Vagina (tissue), 2 donors: ENCODE measurements at places on chromosomes 4 and X.
A peak's percentile ranks its signal among the peaks of the same experiment; 100 is the strongest.

DNA sequence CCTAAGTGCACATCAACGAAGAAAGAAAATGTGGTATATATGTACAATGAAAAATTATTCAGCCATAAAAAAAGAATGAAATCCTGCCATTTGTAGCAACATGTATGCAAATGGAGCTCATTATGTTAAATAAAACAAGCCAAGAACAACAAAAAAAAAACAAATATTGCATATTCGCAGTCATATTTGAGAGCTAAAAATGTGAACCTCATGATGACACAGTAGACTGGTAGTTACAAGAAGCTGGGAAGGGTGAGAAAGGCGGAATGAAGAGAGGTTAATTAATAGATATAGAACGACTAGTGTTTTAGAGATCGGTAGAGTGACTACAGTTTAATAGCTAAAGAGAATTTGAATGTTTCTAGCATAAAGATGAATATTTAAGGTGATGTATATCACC is 89.2 kb downstream of the PDS5A start:
- no peaks in the 10 kb centered on the region for H3K27me3 ChIP-seq
- H3K4me1 ChIP-seq = no peaks in the 10 kb centered on the region
- no peaks in the 10 kb centered on the region for H3K36me3 ChIP-seq
- no peak overlapping the region for H3K4me3 ChIP-seq
- H3K27ac ChIP-seq = no peak overlapping the region
- no peak for DNase-seq

DNA sequence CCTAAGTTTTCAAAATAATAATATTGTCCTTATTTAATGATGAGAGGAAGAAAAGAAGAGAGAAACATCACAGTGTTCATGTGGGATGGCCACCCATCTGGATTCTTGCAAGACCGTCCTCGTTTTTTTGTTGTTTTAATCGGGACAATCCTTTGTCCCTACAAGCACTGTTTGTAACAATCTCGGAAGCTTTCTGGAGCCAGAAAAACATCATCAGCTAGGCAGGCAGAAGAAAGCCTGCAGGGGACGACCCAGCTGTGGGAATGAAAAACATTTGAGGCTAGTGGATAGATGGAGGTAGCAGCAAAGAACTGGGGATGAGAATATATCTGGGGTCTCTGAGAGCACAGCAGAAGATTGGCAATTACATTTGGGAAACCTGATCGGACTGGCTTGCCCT is 105.6 kb downstream of the DKK2 start:
- no peak for DNase-seq
- H3K27me3 ChIP-seq = no peaks in the 10 kb centered on the region
- no peaks in the 10 kb centered on the region for H3K36me3 ChIP-seq
- no peaks in the 10 kb centered on the region for H3K4me1 ChIP-seq

GRCh38 chrX:82742351-82742750 is 765.7 kb upstream of the POU3F4 start:
- no peaks in the 10 kb centered on the region for H3K4me1 ChIP-seq
- H3K27me3 ChIP-seq = no peaks in the 10 kb centered on the region
- H3K27ac ChIP-seq = no peak overlapping the region
- no peaks in the 10 kb centered on the region for H3K36me3 ChIP-seq
- no peak overlapping the region for H3K4me3 ChIP-seq
- no peak for DNase-seq

DNA sequence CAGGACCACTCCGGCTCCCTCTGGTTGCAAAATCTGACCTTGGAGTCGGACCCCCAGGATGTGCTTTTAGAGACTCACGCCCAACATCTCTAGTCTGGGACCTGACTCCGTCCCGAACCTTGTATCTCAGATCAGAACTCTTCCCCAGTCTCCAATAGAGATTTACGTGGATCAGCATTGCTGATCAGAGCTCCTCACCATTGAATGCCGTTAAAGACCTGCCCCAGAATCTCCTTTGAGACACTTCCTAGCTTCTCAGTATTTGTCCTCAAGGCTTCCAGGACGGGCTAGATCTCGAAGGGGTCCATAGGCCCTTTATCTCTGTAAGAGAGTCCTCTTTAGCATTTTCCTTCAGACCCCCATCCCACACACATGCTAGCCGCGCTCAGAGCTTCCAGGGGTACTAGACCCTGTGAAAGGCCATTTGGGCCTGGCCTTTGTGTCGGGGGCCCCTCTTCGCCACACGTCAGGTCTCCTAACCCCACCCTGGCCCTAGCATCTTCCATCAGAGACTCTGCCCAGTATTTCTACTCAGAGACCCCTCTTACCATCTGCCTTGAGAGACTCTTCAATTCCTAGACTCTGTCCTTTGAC is 662 bp downstream of the UBA1 start:
- H3K27me3 ChIP-seq = no peaks in the 10 kb centered on the region
- peak overlapping the region; percentile 94 for H3K4me3 ChIP-seq
- no peaks in the 10 kb centered on the region for H3K36me3 ChIP-seq
- peak overlapping the region; percentile 97 for H3K27ac ChIP-seq
- no peak for DNase-seq
- H3K4me1 ChIP-seq = peaks cover 50% of the 10 kb centered on the region

DNA sequence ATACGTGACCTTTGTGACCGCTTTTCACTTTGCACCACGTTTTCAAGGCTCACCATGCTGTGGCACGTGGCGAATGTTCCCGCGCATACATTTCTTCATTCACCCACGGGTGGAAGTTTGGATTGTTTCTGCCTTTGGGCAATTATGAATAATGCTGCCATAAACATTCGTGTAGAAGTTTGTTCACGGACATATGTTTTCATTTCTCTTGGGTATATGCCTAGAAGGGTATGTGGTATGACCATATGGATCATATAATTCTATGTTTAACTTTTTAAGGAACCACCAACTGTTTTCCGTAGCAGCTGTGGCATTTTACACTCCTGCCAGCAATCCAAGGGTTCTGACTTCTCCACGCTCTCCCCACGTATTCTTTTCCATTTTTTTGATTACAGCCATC is 60.9 kb upstream of the MXD4 start:
- DNase-seq = no peak
- no peak overlapping the region for H3K27ac ChIP-seq
- H3K27me3 ChIP-seq = no peaks in the 10 kb centered on the region
- H3K4me1 ChIP-seq = no peaks in the 10 kb centered on the region

DNA sequence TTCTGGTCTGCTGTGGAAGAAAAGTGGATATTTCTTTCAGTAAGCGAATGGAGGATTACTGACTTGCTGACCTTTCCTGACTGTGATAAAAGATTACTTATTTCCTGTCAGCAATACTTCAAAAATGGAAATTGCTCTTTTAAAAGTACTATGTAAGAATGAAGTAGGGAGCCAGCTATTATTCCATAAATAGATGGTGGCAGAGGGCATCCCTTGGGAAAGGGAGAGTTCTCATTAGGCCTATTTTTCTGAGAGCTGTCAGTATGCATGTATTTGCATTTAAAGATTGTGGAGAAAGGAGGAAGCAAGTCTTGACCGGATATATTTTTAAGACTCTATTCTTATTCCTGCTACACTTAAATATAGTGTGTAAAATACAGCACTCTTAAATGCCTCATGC is 37.2 kb downstream of the TMEM47 start:
- no peaks in the 10 kb centered on the region for H3K27me3 ChIP-seq
- no peaks in the 10 kb centered on the region for H3K4me1 ChIP-seq
- H3K27ac ChIP-seq = no peak overlapping the region

GRCh38 chrX:7143941-7144525 is 3.5 kb upstream of the STS start:
- no peak for DNase-seq
- H3K36me3 ChIP-seq = no peaks in the 10 kb centered on the region
- peaks cover 22% of the 10 kb centered on the region for H3K4me1 ChIP-seq
- no peak overlapping the region for H3K4me3 ChIP-seq

- no peak overlapping the region for H3K4me3 ChIP-seq
- H3K36me3 ChIP-seq = no peaks in the 10 kb centered on the region
- H3K4me1 ChIP-seq = no peaks in the 10 kb centered on the region
- H3K27me3 ChIP-seq = no peaks in the 10 kb centered on the region
- no peak for DNase-seq
- H3K27ac ChIP-seq = no peak overlapping the region
Observed at GRCh38 chr4:168758351-168758876, 251.6 kb downstream of the CBR4 start.

DNA sequence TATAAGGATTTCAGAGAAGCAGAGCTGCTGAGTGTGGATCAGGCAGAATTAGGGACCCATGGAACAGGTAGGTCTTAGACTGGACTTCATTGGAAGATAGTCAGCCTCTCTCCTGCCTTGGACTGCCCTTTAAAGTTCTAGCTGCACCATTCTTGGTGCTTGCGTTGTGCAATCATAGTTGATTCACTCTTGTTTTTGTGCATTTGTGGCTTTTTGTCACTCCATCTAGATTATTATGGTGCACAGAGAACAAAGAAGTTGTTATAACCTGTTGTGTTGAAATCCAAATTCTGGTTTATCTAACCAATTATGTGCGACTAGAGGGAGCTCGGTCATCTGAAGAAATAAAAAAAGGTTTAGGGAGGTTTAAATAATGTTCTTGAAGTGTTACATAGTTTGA is 59.3 kb downstream of the JADE1 start:
- no peak overlapping the region for H3K4me3 ChIP-seq
- H3K4me1 ChIP-seq = no peaks in the 10 kb centered on the region
- no peaks in the 10 kb centered on the region for H3K27me3 ChIP-seq
- no peak overlapping the region for H3K27ac ChIP-seq
- DNase-seq = no peak

GRCh38 chr4:28287831-28288233 is 1427.2 kb downstream of the STIM2 start:
- no peaks in the 10 kb centered on the region for H3K4me1 ChIP-seq
- no peak for DNase-seq
- no peaks in the 10 kb centered on the region for H3K36me3 ChIP-seq
- no peak overlapping the region for H3K4me3 ChIP-seq
- no peaks in the 10 kb centered on the region for H3K27me3 ChIP-seq
- no peak overlapping the region for H3K27ac ChIP-seq

DNA sequence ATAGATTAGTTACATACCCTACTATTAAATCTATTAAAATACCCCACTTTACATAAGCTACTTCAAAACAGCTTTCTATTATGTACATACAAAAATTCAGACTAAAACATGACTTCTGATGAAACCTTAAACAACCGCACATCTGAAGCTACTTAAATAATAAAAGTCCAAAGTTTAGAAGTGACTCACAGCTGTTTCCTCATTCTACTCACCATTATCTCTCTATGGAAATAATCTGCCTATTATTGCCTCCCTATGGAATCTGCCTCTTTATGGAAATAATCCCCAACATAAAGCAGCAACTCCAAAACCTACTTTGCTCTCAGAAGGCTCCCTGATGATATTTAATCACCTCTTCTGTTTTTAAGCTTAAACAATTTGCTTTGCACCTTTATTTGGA is 15.7 kb upstream of the BANK1 start:
- no peak overlapping the region for H3K27ac ChIP-seq
- no peaks in the 10 kb centered on the region for H3K36me3 ChIP-seq
- no peak overlapping the region for H3K4me3 ChIP-seq
- DNase-seq = no peak

DNA sequence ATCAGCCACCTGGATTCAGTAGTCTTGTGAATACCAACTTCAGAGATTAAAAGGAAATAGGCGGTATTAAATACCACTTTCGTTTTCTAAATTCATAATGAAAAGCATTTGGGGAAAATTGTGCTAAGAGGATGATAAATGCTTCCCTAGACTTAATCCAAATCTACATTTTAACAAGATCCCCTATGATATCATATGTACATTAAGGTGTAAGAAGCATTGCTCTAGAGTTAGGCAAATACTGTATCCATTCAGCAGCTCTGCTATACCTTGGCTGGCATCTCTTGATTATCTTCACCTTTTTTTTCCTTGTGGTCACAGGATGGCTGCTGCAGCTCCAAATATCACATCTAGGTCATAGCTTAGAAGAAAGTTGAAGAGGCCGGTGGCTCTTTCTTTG is 40.6 kb upstream of the PHEX start:
- DNase-seq = no peak
- H3K36me3 ChIP-seq = no peaks in the 10 kb centered on the region
- no peaks in the 10 kb centered on the region for H3K4me1 ChIP-seq
- no peak overlapping the region for H3K27ac ChIP-seq
- no peaks in the 10 kb centered on the region for H3K27me3 ChIP-seq

DNA sequence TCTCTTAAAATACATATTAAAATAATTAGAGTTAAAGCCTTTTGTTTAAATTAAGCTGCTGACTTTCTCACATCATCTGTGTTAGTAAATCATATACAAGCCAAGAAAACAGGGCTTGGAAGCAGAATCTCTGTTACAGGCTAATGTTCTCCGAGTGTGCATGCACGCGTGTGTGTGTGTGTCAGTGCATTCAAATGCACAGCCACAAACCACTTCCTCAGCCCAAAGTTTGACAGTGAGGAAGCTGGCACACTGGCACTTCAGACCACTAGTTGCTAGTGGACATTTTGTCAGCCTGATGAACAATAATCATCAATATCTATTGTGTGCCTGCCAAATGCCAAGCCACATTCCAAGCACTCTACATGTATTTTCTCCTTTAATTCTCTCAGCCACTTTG is 5.6 kb downstream of the MAOB start:
- H3K36me3 ChIP-seq = no peaks in the 10 kb centered on the region
- H3K4me3 ChIP-seq = no peak overlapping the region
- H3K27ac ChIP-seq = no peak overlapping the region
- no peaks in the 10 kb centered on the region for H3K27me3 ChIP-seq

- no peaks in the 10 kb centered on the region for H3K4me1 ChIP-seq
- no peak overlapping the region for H3K27ac ChIP-seq
- peaks cover 48% of the 10 kb centered on the region for H3K36me3 ChIP-seq
- no peak for DNase-seq
- H3K4me3 ChIP-seq = no peak overlapping the region
Observed at GRCh38 chr4:6619466-6620255, 20.8 kb upstream of the MRFAP1 start.

GRCh38 chr4:108543359-108543968 is 76.9 kb upstream of the RPL34 start:
- no peaks in the 10 kb centered on the region for H3K36me3 ChIP-seq
- DNase-seq = no peak
- H3K4me3 ChIP-seq = no peak overlapping the region
- H3K27me3 ChIP-seq = no peaks in the 10 kb centered on the region

GRCh38 chrX:132034648-132035047 is 11.5 kb downstream of the STK26 start:
- H3K27ac ChIP-seq = no peak overlapping the region
- no peaks in the 10 kb centered on the region for H3K36me3 ChIP-seq
- DNase-seq = no peak
- no peaks in the 10 kb centered on the region for H3K27me3 ChIP-seq
- no peak overlapping the region for H3K4me3 ChIP-seq

GRCh38 chrX:108737754-108738153 is 1.4 kb upstream of the IRS4 start:
- H3K4me3 ChIP-seq = no peak overlapping the region
- H3K27me3 ChIP-seq = peaks cover 2% of the 10 kb centered on the region
- H3K27ac ChIP-seq = no peak overlapping the region
- no peaks in the 10 kb centered on the region for H3K36me3 ChIP-seq
- H3K4me1 ChIP-seq = no peaks in the 10 kb centered on the region

- H3K36me3 ChIP-seq = no peaks in the 10 kb centered on the region
- no peak overlapping the region for H3K27ac ChIP-seq
- H3K4me1 ChIP-seq = no peaks in the 10 kb centered on the region
- no peak for DNase-seq
- no peak overlapping the region for H3K4me3 ChIP-seq
Observed at GRCh38 chrX:136555694-136556093, 23.7 kb downstream of the VGLL1 start.
